ENCODE measurements at places on chromosomes 1 and 21. TPM values are rescaled to one million over a fixed set of nuclear protein-coding genes. Genes with fewer than 3 reads are reported as not detected.

- peak; percentile 77 for DNase-seq
Observed at GRCh38 chr1:155859881-155860871, 809 bp downstream of the SYT11 start.

ITSN1 gene
- 61.6 TPM for total RNA-seq

- peak; percentile 16 for DNase-seq
Observed at GRCh38 chr21:29470397-29470796, 171.7 kb downstream of the BACH1 start.

ADAMTS4 gene
- total RNA-seq, result 2.7 TPM

CFHR1 gene
- total RNA-seq, result 0.23 TPM

CORT gene
- 0.23 TPM for total RNA-seq

- DNase-seq, result no peak
Observed at GRCh38 chr1:85065550-85065949, 17.2 kb upstream of the MCOLN3 start.

- DNase-seq, result peak; percentile 60
Observed at GRCh38 chr1:1402072-1402900, 3.2 kb upstream of the CCNL2 start.

DNA sequence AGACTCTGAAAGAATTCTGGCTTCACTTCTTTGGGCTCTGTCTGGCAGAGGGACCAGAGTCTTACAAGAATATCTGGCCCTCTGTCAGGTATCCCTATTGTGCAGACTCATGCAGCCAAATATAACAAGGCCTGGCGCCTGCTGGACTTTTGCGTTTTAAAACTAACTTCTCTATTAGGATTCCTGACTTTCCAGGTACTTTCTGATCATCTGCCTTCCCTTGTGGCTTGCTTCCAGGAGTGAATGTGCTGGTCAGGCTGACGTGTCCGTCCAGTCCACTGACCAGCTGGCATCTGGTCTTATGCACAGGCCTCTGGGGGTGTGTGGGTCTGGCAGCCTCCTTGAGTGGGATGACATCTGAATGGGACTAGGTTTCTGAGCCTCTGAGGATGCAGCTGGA lies 8.6 kb upstream of the RAB29 start:
- DNase-seq, result peak; percentile 79

DNA sequence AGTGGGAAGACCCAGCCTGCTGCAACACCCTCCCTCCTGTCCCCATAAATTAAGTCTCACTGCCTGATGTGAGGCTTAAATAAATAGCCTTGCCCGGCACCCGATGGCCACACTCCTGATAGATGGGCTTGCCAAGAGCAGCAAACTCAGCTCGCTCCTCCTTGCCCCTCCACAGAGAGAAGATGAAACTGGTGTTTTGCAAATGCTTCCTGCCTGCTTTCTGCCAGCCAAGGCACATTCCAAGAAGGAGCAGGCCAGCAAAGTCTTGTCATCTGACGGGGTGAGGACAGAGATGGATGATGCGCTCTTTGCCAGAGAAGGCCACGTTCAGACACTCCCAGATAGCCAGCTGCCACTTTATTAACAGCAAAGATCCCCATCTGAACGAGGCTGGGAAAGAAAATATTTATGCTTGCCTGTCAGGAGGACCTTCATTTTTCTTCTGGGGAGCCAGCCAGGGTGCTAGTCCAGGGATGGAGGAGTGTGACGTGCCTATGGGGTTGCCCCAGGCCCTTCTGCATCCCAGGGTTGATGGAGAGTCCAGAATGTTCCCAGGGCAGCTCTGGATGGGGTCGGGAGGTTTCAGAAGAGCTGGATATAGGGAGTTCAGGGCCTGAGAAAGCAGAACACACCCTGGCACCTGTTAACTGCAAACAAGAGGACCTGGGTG lies 265.4 kb downstream of the FOXD2 start:
- DNase-seq, result no peak

DNA sequence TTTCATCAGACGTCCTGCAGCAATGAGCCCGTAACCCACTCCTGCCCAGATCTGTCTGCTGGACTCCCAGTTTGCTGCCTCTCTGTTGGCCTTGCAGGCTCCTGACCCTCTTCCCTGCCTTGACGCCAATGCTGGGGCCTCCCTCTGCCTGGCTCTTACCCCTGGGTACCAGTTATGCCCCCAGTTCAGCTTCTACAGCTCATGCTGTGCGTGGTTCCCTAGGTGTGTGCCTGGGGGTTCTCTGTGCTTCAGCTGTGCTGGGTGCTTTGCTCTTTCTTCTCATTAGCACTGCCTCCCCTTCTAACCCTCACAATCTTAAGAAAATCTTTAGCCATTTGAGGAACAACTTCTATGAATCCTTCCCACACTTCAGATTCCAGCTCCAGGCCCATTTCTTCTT lies 151.4 kb downstream of the ZSCAN20 start:
- DNase-seq, result no peak

- DNase-seq, result no peak
Observed at GRCh38 chr1:15388201-15388880, 21.3 kb upstream of the EFHD2 start.

GRCh38 chr1:73452522-73452921 lies 745.5 kb downstream of the LRRIQ3 start:
- no peak for DNase-seq

DNA sequence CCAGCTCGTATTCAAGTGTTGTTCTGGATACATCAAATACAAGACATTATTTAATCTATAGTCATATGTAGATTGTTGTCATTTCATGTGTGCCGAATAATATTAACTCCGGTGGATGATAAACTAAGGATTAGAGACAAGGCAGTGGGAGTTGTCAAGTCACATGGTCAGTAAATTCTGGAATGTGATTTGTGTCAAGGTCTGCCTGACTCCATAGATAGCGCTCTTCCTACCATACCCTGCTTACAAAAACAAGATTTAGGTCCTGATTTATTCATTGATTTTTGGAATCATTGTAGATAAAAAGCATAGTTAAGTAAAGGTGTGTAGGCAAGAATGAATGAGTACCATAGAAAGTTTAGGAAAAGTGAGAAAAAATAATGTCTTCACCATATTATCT lies 2.6 kb downstream of the TNNI3K start:
- no peak for DNase-seq

All from astrocyte (in vitro differentiated cells and primary cell).